ENCODE measurements at places on chromosomes 13 and 19. TPM values are rescaled to one million over a fixed set of nuclear protein-coding genes. Genes with fewer than 3 reads are reported as not detected.

- DNase-seq, result no peak
Measured at GRCh38 chr13:60794751-60795150, 397.7 kb downstream of the TDRD3 start.

GRCh38 chr13:28825379-28825778 is 5.2 kb downstream of the MTUS2 start:
- DNase-seq, result no peak

GRCh38 chr13:101489643-101490405 is 37.3 kb downstream of the ITGBL1 start:
- DNase-seq, result peak; percentile 54

- no peak for DNase-seq
Measured at GRCh38 chr13:101209206-101209893, 207.0 kb downstream of the NALCN start.

- DNase-seq, result peak; percentile 97
Measured at GRCh38 chr13:46296115-46296822, 84.5 kb downstream of the LRRC63 start.

- no peak for DNase-seq
Measured at GRCh38 chr13:111275382-111275781, 45.1 kb upstream of the TEX29 start.

DNA sequence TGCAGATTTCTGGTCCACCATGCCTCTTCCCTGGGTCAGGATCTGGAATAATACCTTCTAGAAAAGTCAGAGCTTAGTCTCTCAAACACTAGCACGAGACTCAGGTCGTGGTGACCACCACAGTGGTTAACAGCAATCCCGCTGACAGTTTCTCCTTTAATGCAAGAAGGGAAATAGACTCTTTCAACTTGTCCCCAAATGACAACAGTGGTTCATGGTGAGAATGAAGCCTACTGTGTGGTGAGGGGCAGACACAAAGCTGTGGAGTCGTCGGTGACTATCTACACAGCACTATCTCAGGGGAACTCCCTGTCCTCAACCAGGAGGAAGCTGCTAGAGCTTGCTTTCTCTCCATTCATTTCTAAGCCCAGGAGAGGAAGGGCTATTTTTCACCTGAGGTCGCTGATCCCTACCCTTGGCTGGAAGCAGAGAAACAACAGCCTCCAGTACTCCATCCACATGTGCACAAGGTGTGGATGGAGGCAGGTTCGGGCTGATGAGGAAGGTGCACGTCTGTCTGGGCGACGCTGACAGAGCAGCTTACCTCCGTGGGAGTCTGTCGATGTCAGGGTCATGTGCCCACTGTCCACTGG is 72.4 kb downstream of the STK24 start:
- no peak for DNase-seq

GRCh38 chr13:45149964-45150363 is 29.7 kb downstream of the GTF2F2 start:
- DNase-seq, result no peak

DNA sequence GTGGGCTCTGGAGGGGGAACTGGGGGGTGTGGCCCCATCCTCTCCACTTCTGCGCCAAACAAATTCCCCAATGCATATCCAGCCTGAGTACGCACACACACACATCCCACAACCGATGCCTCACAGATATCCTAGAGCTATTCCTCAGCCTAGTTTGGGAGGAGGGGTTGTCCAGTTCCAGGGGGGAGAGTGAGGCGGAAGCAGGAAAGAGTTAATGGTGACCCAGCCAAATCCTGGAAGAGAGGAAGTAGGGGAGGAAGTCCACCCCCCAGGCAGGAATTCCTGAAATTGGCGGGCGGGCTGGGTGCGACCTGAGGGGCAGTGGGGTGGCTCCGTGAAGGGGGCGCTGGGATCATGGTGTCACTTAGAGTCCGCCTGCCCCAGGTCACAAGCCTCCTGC is 897 bp downstream of the GPR4 start:
- DNase-seq, result peak; percentile 17

- peak; percentile 52 for DNase-seq
Measured at GRCh38 chr13:107376341-107377125, 808.6 kb upstream of the ARGLU1 start.

DNA sequence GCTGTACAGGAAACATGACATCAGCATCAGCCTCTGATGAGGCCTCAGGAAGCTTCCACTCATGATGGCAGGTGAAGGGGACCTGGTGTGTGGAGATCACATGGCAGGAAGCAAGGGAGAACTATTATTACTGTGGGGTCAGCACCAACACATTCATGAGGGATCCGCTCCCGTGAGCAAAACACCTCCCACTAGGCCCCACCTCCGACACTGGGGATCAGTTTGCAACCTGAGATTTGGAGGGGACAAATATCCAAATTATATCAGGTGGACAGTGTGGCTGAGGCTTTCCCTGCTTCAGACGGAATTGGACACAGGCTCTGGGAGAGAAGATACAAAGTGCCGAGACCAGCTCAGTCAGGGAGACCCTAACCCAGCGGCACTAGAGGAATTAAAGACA is 5.7 kb upstream of the ZNF792 start:
- no peak for DNase-seq

DNA sequence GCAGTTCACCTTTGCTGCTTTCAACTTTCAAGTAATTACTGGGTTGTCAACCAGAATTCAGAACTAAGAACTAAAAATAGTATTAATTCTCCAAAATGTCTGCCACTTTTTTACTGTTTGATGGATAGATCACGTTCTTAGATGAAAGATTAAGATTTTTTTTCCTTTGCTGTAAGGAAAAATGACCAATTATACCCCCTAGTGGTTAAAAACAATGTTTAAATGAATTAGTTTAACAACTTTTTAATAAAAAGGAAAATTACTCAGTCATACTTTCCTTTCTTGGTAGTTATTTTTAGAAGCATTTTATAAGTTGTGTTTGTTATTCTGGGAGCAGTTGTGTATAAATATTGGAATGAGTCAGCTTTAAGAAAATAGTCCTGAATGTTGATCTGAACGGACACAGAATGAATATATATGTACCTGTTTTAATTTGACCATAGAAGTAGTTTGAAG is 4.6 kb downstream of the TM9SF2 start:
- peak; percentile 67 for DNase-seq

GRCh38 chr13:35349673-35350278 is 126.7 kb downstream of the MAB21L1 start:
- no peak for DNase-seq

GRCh38 chr13:85509512-85509911 is 289.7 kb downstream of the SLITRK6 start:
- DNase-seq, result no peak

- DNase-seq, result no peak
Measured at GRCh38 chr13:111489301-111489700, 168.9 kb downstream of the TEX29 start.

- no peak for DNase-seq
Measured at GRCh38 chr19:29612121-29612520, 6.0 kb downstream of the POP4 start.

- DNase-seq, result no peak
Measured at GRCh38 chr13:35769812-35770211, 293.3 kb upstream of the MAB21L1 start.

GRCh38 chr13:75071395-75071794 is 410.6 kb downstream of the TBC1D4 start:
- DNase-seq, result peak; percentile 4

GRCh38 chr13:70985371-70985770 is 877.1 kb upstream of the KLHL1 start:
- DNase-seq, result no peak

DNA sequence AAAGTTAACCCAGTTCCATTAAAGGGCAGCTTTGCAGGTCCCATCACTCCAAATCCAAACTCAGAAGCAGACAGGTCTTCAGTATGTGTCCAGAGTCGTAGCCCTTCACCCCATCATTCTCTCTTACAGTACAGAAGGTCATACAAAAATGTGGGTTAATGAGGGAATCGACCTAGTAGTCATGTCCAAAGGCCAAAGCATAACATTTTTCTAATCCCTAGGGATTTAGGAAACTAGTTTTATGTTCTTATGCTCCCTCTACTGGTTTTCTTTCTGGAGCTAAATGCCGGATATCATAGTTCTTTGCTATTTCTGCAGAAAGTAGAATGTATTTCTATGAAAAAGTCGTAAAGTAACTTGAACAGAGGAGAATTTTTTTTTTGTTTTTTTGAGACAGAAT is 72.2 kb downstream of the DHRS12 start:
- peak; percentile 80 for DNase-seq

DNA sequence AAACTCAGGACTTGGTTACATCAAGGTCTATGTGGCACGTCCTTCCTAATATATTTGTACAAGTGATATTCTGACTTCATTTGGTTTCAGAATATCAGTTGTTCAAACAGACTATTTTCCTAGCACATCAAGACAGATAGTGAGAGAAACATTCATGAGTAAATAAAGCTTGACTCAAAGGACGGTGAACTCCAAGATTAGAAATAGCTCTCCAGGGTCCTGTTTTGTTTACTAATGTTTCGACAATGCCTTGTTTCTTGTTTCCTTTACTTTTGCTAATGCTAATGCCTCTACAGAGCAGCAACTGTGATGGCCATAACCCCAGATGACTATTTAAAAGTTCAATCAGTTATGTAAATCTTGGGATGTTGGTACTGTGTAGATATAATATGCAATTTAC is 313.9 kb downstream of the KLF12 start:
- DNase-seq, result no peak

GRCh38 chr19:567296-567900 is 5.0 kb upstream of the BSG start:
- DNase-seq, result no peak

GRCh38 chr13:67318398-67318797 is 88.3 kb upstream of the PCDH9 start:
- no peak for DNase-seq

DNA sequence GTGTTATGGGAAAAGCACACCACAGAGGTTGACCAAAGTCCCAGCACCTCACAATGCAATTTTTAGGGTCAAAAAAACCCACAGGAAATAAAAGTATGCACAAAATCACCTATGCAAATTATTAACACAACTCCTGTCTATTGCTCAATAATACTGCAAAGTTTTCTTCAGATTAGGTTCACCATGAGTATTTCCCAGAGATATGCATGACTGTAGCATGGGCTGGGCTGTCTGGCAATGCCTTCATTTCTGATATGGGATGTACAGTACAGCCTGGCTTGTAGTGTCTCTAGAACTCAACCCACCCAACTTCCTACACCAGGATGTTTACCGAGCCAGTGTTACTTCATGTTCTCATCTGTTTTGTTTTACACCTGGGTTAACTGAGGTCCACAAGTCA is 698.7 kb upstream of the ARGLU1 start:
- DNase-seq, result no peak

- peak; percentile 35 for DNase-seq
Measured at GRCh38 chr19:20664901-20665781, 3.8 kb upstream of the ZNF626 start.

DNA sequence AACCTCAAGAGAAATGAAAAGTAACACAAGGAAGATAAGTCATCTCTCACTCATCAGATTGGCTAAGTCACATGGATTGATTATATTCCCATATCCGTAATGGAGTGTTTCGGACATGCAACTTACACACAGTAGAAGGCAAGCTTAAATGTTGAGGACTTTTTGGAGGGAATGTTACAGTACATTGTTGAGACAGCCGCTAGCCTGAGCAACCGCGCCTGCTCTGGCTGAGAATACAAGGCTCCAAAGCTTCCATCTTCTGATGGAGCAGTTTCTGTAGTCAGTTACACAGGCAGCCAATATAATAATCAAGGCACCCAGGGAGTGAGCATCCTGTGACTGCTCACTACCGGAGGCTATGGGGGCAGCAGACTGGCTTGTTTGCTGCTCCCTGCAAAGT is 1.0 kb upstream of the CRYL1 start:
- peak; percentile 48 for DNase-seq

DNA sequence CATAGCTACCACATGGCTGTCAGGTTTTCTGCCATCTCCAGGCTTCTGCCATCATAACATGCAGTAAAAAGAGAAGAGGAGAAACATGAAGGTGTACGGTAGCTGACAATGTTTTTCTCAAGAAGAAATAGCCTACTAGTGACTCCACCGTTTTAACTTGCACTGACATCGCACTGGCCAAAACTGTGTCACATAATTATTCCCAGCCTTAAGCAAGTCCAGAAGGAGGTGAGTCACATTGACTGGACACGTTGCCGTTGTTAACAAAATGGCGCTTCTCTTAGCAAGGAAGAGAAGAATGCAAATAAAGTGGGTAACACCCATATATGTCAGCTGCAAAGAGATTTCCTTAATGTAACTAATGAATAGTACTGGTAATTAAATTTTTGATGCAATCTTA is 810.4 kb upstream of the SLC10A2 start:
- DNase-seq, result peak; percentile 76

DNA sequence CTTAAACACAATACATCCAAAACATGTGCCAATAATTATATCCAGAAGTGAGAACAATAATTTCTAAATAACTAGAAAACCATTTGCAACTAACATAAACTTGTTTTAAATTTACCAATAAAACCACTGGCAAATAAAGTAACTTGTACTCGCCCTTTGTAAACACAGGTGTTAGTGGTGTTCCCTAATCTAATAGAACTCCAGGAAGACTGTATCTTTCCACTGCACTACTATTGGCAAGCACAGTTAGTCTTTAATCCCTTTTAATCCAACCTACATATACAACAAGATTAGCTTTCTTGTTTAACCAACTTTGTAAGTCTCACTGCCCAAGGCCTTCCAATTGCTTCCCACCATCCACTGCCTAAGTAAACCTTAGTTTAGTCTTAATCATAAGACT is 79.5 kb downstream of the PCDH9 start:
- DNase-seq, result no peak

GRCh38 chr19:35993923-35994598 is 927 bp upstream of the SDHAF1 start:
- DNase-seq, result peak; percentile 50

GRCh38 chr19:54271106-54271505 is 9.8 kb downstream of the LILRB2 start:
- no peak for DNase-seq

- peak; percentile 46 for DNase-seq
Measured at GRCh38 chr19:1407528-1408299, at the start of gene DAZAP1. TSS of gene DAZAP1 (plus strand) at chr19:1407586. CDS start at chr19:1407774, 188 bp downstream.

- peak; percentile 63 for DNase-seq
Measured at GRCh38 chr13:95536632-95537241, 15.8 kb upstream of the CLDN10 start.

DNA sequence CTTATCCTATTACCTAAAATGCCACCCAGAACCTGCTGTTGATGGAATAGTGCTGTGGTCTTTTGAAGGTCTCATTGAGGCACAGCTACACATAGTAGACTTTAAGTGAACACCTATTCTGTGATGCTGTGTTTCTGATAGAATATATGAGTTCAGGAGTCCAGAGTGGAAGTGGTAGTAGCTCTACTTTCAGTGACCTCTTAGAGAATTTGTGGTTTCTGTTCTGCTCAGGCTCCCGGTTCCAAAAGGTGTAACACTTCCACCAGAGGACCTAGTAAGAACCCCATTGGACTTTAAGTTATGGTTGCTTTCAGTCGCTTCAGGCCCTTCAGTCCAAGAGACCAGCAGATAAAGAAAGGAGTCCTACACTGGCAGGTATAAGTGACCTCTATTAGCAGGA is 11.4 kb upstream of the MYCBP2 start:
- DNase-seq, result no peak

Gene LGALS13
- not detected for total RNA-seq

Gene ZNF66
- total RNA-seq, result 1.9 TPM

Gene IGFL2
- not detected for total RNA-seq

Gene DPF1
- 5.2 TPM for total RNA-seq

Gene ACP7
- not detected for total RNA-seq

Gene SAMD4B
- total RNA-seq, result 71.9 TPM

Gene RFPL4AL1
- not detected for total RNA-seq

Gene BSPH1
- not detected for total RNA-seq

Gene CEACAM8
- not detected for total RNA-seq

Gene POLRMT
- total RNA-seq, result 36.2 TPM

Gene TNNI3
- total RNA-seq, result not detected

Gene ZNF708
- total RNA-seq, result 5.8 TPM

Gene PDX1
- not detected for total RNA-seq

Gene HSH2D
- not detected for total RNA-seq

Gene RBM42
- total RNA-seq, result 74.7 TPM

All from GM23248 (cell line).